SW 1271 (cell line): ENCODE measurements at places on chromosomes 4 and X.

- DNase-seq, result no peak
These were observed 12.9 kb downstream of the GK start for GRCh38 chrX:30666094-30666493.

DNA sequence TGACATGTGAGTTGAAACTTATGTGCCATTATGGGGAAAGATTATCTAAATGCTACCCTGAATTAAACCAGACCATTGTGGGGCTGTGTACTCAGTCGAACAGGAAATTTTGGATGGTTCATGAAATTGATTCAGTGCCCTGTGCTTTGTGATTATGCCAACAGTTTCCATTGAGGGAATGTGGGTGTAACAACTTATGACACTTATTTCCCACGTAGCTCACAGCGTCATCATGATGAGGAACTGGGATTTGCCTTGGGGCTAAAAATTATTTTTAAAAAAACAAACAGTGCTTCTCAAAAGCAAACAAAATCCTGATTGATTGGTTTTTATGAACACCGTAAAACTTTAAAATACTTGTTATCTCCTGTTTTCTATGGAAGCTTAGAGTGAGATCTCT, 8.3 kb upstream of the CLTRN start:
- no peak for DNase-seq

DNA sequence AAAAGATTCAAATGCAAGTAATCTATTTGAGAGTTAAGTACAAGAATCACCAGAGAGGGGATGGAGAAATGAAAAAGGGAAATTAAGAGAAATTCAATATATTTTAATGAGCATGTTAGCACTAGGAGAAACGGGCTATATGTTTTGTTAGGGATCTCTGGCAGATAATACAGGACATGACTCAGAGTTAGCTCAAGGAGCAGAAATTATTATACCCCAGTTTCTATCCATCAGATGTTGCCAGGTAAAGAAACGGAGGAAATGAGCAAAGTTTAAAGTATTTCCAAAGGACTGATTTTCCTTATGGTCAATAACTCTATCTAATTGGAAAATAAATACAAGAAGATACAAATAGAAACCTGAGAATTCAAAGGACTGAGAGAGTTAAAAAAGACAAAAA, 867.6 kb downstream of the TRAM1L1 start:
- no peak for DNase-seq

DNA sequence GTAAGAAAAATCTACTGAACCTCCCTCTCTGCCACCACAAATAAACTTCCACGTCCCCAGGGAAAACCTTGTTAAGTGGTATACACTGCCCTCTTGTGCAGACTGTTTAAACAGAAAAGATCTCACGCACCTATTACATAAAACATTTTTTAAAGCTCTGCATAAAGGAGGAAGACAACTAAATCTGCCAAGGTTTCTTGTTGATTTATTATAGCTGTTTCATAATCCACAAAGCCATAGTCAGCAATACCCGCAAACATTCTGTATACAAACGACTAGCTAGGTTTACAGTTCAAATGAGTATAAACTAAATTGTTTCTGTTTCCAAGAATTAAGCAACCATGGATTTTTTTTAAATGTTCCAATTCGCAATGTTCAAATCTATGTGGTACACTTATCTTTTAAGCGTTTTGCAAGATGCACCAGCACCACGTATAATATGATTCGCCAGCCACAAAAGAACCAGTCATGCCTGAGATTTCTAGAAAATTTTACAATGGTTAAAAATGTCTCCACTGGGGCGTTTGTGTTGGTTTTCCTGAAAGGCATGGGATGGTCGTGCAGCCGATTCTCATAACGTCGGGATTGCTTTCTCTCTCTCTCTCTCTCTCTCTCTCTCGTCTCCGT, 164.6 kb downstream of the PRKX start:
- DNase-seq, result peak; percentile 0

GRCh38 chr4:82519776-82520175, 42.0 kb downstream of the TMEM150C start:
- no peak for DNase-seq

GRCh38 chrX:77814210-77814609, 28.2 kb upstream of the ATRX start:
- no peak for DNase-seq
